A673 (cell line): ENCODE measurements at places on chromosomes 12 and 14.

DNA sequence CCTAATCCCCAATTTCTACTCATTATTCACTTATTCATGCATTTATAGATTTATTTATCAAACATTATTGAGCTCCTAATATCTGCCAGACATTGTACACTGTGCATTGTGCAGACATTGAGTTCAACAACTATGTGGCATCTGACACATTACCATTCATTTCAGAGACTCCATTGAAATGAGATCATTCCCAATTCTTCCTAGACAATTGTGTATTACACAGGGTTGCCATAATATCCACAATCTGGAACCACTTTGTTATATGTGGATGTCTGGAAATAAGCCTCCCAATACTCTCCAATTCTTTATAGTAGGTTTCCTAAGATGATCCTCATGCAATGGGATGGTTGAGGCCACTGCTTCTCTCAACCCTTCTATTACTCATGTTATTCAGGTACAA, 165.0 kb downstream of the OTOGL start:
- no peak for DNase-seq

DNA sequence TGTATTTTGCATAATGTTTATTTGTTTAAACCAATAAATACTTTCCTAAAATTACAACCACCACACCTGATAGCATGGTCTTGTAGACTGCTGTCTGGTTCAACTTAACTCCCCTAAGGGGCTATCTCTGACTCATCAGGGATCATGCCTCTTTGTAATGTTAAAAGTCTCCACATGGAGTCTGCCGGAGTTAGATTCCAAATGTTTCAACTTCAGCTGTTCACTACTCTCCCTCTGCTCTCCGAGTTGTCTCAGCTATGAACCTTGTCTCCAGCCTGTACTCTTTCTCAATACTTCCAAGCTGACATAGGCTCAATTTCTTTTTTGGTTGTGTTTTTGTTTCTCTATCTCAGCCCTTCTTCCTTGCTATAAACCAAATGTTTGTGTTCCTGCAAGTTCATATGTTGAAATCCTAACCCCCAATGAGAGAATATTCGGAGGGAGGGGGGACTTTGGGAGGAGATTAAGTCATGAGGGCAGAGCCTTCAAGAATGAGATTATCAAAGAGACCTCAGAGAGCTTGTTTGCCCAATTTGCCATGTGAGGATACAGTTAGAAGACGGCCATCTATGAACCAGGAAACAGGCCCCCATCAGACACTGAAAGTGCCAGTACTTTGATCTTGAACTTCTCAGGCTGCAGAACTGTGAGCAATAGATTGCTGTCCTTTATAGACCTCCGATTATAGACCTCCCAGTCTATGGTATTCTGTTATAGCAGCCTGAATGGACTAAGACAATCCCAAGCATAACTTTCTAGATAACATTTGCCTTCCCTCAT, 858.2 kb downstream of the VRK1 start:
- DNase-seq: peak; percentile 50

GRCh38 chr12:18653465-18653864, 84.3 kb downstream of the PLCZ1 start:
- DNase-seq: no peak

- no peak for DNase-seq
Observed at GRCh38 chr14:59026081-59026480, 162.4 kb upstream of the DAAM1 start.

DNA sequence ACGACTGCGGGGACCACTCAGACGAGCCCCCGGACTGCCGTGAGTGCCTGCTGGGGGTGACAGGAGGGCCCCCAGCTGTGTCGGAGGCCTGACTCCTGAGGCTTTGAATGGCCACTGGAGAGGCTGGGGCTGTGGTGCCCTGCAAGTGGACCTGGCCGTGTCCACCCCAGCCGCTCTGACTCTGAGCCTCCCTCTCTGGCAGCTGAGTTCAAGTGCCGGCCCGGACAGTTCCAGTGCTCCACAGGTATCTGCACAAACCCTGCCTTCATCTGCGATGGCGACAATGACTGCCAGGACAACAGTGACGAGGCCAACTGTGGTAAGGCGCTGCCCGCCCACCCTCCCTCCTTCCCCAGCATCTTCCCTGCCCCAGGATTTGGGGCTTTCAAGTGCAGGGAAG, 16.1 kb upstream of the NXPH4 start:
- no peak for DNase-seq

DNA sequence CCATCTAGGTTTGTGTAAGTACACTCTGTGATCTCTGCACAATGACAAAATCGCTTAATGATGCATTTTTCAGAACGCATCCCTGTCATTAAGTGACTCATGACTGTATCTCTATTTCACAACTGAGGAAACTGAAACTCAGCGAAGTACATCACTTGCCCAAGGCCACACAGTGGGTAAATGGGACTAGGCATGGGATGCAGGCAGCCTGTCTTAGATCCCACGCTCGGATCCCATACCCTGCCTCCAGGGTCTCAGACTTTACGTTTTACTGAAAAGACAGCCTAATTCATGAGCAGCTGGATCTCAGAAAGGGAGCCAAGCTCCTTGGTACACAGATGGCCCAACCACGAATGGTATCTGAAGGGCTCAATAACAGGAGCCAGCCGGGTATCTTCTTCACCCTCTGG, 2.4 kb upstream of the MLEC start:
- DNase-seq: no peak

DNA sequence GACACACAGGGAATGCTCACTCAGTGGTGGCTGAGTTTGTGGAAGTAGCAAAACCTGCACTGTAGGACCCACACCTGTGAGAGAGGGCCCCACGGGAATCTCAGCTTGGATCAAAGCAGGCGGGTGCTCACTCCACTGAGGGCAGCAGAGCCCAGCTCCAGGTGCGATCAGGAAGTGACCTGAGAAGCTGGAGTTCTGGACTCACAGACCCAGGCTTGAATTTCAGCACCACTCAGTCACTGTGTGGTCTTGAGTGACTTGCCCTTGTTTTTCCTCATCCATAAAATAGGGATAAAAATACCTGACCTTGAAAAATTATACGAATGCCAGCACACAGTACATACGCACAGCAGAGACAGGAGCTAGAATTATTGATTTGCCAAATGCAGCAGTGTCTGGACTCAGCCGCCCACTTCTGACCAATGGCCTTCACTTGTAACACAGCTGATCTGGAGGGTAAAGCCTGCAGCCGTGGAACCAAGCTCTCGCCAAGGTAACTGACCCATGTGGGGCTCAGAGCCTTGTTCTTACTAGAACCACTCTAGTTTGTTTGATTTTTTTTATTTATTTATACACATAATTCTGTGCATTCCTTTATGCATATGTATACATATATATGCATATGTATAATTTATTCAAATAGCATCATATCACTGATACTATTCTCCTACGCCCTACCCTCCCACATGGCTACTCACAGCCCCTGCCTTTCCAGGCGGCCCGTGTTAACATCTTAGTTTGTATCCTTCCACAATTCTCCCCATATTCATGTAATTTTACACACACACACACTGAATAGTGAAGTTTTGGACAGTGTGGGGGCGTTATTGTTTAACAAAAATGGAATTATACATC, 53.9 kb downstream of the DPF3 start:
- DNase-seq: no peak

- no peak for DNase-seq
Observed at GRCh38 chr14:50018201-50018932, 98.0 kb downstream of the VCPKMT start.

DNA sequence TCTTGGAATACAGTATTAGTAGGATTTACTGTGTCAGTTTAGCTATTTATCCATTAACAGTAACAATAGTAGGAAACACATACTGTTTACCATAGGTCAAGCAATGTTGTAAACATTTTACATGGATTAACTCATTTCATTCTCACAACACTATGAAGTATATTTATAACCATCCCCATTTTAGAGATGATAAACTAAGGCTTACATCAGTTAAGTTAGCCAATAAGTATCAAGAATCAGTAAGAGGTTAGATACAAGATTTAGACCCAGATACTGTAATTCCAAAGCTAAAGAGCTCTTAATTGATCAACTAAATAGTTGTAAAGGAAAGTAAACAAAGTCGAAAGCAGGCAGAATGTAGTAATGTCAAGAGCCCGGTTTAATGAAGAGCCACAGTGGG, 1.1 kb downstream of the SYNJ2BP start:
- no peak for DNase-seq
